ENCODE measurements at places on chromosomes 1 and 21.

DNA sequence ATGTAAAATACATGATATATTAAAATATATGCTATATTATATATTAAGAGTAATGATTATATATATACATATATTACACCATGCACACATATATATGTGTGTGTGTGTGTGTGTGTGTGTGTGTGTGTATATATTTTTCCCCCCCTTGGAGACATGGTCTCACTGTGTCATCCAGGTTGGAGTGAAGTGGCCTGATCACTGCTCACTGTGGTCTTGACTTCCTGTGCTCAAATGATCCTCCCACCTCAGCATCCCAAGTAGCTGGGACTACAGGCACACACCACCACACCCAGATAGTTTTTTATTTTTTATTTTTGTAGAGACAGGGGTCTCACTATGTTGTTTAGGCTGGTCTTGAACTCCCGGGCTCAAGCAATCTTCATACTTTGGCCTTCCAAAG lies 54.4 kb upstream of the RBM34 start:
- DNase-seq, result no peak

- DNase-seq, result no peak
Observed at GRCh38 chr1:69413129-69413528, 154.6 kb upstream of the LRRC7 start.

GRCh38 chr1:59666106-59666505 lies 148.6 kb upstream of the HOOK1 start:
- DNase-seq, result no peak

GRCh38 chr1:228945885-228946284 lies 210.6 kb downstream of the RHOU start:
- DNase-seq, result no peak

DNA sequence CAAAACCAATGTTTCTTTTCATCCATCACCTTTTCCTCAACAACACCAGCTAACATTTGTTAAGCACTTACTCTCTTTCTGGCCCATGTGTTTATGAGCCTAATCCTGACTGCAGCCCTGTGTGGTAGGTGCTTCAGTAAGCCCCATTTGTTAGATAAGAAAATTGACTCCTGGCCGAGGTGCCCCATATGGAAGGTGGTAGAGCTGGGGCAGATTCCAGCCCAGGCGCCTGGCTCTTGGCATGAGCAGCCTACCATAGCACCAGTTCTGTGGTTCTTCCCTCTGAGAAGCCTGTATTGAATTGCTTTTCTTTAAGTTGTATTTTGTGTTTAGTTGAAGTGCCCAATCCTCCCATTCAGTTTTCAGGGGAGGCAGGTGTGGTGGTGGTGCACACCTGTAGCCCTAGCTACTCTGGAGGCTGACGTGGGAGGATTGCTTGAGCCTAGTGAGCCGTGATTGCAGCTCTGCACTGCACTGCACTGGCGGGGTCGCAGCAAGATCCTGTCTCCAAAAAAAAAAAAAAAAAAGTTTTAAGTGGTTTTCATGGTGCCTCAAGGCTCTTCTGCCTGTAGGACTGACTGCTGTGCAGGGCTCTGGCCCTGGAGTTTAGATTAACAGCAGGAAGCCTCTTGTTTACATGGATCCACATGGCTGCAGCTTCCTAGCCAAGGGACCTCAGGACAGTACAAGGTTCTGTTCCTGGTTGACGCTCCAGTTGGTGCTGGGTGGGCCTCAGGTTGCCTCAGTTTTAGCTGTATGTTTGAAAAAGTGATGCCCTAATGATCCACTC lies 125.9 kb downstream of the MRPS6 start:
- no peak for DNase-seq

GRCh38 chr1:180291004-180291403 lies 60.9 kb downstream of the LHX4 start:
- no peak for DNase-seq

DNA sequence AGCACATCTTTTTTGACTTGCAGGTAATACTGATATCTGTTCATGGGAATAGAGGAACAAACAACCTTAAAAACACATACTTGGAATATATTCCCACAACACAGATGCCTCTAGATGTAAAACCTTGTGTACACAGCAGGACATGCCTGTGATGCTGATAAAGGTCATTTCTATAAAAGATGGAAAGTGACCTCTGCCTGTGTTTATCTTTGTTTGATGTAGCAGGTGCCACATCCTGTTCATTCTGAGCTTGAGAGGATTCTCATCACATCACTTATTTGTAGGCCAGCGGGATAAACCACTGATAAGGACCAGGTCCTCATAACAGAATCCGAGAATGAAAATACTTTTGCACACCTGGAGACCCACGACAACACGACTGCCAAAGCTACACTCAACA lies 133.7 kb downstream of the SMYD2 start:
- DNase-seq, result no peak

DNA sequence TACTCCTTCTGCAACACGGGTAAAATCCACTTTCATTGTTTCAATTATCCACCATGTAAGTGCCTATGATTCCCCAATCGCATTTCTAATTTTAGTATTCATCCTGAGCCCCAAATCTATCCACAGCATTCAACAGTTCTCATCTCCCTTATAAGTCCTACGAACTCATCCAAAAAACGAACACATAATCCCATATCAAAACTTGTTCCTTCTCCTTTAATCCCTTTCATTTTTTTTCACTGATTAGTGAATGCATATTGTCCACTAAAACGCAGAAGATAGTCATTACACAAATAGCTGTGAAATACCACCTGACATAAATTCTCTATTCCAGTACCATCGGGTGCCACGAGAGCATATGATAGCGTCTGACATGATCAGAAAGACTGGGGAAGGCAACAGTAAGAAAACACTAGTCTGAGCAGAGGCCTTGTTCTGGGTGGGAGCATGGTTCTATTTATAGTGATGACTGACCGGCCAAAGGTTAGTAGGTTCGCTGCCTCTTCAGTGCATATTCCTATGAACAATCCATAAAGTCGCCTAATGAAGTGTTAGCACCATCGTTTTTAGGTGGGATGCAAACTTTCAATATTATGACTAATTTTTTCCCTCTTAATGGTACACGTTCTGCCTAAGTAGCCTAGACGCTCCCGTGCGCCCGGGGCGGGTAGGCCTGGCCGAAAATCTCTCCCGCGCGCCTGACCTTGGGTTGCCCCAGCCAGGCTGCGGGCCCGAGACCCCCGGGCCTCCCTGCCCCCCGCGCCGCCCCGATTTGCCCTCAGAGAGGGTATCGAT lies 648 bp downstream of the ATP5PF start:
- DNase-seq, result peak; percentile 41

- DNase-seq, result no peak
Observed at GRCh38 chr1:24119489-24119858, 7.5 kb upstream of the MYOM3 start.

- DNase-seq, result no peak
Observed at GRCh38 chr1:165543532-165544438, at the start of gene LRRC52. LRRC52 (plus strand) TSS chr1:165544000; CDS start chr1:165544297, 297 bp downstream.

GRCh38 chr1:30601316-30602085 lies 121.9 kb downstream of the MATN1 start:
- DNase-seq, result no peak

- DNase-seq, result no peak
Observed at GRCh38 chr1:8925406-8925805, 20.3 kb upstream of the CA6 start.

DNA sequence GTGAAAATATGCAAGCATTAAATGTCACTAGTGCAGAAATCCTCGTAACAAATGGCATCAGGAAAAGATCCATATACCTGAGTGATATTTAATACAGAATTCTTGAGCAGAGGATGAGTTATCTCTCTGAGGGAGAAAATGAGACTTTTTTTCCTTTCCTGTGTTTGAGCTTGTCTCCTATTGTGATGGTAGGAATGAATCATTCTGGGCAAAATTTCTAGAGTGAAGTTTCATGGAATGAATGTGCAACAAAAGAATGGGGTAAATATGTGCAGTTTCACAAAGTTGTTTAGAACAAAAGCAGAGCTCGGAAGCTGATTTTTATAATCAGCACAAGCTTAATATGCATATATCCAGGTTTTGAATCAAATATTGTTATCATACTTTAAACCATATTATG lies 4.6 kb downstream of the CTPS1 start:
- DNase-seq, result no peak

GRCh38 chr1:192954705-192955265 lies 104.4 kb downstream of the UCHL5 start:
- no peak for DNase-seq

Data from stimulated activated CD4-positive, alpha-beta T cell treated with anti-CD3 and anti-CD28 coated beads, Interleukin-12 subunit alpha, Interleukin-12 subunit beta, amount 100 ng/mL, for 4 hours (primary cell).